ENCODE measurements at places on chromosomes 11 and 22.
A peak's percentile ranks its signal among the peaks of the same experiment; 100 is the strongest.

DNA sequence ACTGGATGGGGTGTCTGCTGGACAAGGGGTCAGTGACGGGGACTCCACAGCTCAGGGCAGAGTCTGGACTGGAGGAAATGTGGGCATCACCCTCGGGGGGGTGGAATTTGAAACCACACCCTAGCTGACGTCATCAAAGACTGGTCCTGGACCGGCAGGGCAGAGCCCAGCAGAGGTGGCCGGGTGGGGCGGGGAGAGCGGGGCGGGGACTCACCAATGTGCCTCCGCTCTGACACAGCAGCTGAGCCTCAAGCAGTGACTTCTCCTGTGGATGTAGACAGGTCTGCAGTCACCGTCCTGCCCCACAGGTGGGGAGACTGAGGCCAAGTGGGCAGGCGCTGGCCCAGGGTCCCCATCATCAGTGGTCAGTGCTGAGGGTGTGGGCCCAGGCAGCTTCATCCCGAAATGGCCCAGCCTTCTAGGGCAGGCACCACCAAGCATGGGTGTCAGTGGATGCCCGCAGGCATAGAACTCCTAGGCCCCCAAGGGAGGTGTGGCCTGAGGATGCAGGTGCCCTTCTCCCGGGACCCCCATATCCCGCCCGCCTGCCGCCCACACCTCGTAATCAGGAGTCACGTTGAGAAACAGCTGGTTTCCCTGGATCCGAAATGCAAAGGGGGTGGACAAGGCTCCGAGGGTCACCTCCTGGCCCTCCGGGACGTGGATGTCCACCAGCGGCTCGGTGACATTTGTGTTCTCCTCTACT is 603 bp downstream of the CDHR5 start:
- DNase-seq, result no peak

GRCh38 chr11:70586261-70587074 is 188.1 kb downstream of the CTTN start:
- no peak for DNase-seq

DNA sequence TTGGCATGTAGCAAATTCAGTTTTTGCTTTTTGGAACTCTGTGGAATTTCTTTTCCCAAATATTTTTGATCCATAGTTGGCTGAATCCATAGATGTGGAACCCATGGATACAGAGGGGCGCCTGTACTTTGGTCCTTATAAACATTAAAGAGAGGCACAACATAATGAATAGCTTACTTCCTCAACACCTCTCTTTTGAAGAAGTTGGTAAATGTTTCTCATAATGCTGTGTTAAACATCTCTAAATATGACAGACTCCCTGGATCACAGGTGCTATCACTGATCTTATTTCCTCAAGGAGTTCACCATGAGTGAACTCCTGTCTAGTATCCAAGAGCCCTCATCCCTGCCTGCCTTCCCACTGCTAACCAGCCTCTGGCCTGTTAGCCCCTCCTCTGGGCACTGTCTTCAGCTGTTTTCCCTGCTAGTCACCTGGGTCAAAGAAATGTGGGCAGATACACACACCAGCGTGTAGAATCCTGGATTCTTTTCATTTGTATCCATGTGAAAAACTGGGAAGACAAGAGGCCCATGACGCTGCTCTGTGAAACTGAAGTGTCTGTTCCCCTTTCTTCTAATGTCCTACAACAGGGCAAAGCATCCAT is 63.7 kb downstream of the HIRA start:
- DNase-seq, result no peak

DNA sequence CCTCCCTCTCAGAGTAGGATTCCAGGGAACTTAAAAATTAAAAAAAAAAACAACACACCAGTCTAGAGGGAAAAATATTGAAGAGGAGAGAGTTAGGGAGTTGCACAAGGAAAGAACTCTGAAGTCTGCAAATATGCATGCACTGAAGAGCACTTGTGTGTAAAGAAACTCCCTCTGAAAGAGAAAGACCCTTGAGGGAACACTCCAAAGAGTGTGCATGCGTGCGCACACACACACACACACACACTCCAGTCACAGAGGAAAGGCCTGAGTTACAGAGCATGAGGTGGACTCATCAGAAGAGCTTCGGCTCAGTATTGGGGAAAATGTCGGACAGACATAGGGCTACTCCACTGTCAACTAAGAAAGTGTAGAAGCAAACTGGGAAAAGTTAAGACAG is 30.1 kb downstream of the GGTLC2 start:
- no peak for DNase-seq

DNA sequence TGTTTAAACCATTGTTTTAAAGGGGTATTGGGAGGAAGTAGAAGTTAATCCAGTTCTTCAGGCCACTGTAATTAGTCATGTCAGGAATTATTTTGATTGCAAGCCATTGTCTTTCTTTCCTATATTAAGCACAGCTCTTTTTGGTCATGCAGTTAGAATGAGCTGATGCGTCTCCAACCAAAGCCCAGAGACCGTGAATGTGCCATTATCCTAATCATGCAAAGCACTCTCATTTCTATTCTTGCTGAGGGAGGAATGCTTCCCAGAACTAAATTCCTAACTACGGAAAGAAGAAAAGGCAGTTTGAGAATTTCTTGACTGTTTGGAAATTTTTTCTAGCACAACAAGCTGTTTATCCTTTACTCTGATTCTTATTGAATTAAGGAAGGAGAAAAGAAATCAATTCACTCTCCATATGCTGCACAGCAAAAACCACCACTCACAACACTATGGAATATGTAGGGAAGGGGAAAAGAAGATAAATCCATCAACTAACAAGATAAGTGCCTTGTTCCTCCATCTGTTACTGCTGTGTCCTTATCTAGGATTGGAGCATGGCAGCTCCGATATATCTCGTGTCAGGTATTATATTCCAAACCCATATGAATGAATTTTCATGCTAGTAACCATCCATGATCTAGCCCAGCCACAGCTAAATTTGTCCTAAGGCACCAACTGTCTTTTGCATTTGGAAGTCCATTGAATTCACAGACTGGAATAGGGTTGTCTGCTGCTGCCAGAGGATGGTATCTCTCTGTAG is 70.8 kb downstream of the NTM start:
- no peak for DNase-seq

- no peak for DNase-seq
Measured at GRCh38 chr11:102773386-102773785, 7.0 kb downstream of the MMP10 start.

DNA sequence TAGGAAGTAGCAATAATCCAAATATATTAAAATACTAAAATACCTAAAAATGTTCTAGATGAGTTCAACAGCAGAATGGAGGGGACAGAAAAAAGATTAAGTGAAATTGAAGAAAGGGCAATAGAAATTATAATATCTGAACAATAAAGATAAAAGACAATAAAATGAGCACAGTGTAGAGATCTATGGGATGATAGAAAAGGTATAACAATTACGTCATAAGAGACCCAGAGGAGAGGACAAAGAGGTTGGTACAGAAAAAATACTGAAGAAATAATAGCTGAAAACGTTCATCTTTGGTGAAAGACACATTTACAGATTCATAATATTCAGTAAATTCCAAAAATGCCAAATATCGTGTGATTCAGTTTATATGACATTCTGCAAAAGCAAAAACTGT is 143.4 kb downstream of the TMEM135 start:
- no peak for DNase-seq

- DNase-seq, result peak; percentile 7
Measured at GRCh38 chr11:114081641-114082414, 22.3 kb downstream of the ZBTB16 start.

GRCh38 chr11:41256041-41256440 is 203.4 kb downstream of the LRRC4C start:
- no peak for DNase-seq

GRCh38 chr11:2536440-2536989 is 91.7 kb downstream of the KCNQ1 start:
- no peak for DNase-seq

DNA sequence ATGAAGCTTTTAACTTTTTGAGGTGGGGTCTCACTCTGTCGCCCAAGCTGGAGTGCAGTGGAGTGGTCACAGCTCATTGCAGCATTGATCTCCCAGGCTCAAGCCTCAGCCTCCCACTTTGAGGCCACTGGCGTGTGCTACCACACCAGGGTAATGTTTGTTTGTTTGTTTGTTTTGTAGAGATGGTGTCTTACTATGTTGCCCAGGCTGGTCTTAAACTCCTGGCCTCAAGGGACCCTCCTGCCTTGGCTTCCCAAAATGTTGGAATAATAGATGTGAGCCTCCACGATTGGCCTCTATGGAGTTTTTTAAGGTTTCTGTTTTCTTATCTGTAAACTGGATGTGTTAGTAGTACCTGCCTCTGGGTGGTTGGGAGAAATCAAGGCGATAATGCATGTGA is 41.4 kb downstream of the MED15 start:
- no peak for DNase-seq

DNA sequence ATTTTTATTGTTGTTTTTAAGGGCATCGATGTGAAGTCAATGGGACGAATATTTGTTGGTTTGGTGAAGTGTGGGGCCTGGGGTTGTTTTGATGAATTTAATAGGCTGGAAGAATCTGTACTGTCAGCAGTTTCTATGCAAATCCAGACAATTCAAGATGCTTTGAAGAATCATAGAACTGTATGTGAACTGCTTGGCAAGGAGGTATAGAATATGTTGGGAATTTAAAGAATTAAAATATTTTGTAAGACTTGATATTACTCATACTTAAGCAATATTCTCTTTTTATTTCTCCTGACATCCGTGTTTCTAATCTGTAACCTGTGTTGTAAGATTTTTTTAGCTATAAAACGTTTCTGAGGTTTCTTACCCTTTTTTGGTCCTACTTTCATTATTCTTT is 61.6 kb downstream of the DYNC2H1 start:
- no peak for DNase-seq

All from stromal cell of bone marrow (primary cell).